Activated CD4-positive, alpha-beta T cell treated with anti-CD3 and anti-CD28 coated beads, Interleukin-2, amount 50 U/mL, for 4 hours (primary cell): ENCODE measurements at places on chromosomes 7 and 10.

- peak; percentile 6 for DNase-seq
Observed at GRCh38 chr10:50511492-50512213, 112.1 kb downstream of the SGMS1 start.

DNA sequence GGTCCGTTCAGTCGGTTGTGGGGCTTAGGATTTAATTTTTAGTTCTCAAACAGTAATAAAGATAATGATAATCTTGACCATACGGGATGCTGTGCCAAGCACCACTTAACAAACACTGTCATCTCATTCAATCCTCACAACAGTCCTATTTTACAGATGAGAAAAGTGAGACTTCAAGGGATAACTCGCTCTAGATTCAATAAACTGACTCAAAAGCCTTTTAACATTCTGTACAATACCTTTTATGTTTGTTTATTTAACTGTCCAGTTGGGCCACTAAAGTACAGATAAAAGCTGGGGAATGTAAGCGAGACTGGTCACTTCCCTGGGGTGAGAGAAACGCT, 437 bp upstream of the CFAP69 start:
- DNase-seq = no peak

DNA sequence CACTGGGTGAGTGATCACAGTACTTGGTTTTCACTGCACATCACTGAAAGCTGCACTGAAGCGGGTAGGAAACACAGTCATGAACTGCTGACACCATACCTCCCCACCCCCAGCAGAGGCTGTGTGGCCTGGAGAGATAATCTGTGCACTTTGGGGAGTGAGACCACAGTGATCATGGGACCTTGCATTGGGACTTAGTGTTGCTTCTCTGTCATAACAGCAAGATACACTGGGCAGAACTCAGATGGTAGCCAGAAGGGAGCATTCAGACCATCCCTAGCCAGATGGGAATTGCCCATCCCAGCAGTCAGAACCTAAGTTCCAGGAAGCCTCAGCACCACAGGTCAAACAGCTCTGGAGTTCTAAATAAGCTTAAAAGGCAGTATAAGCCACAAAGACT, 346.4 kb upstream of the TMEM229A start:
- DNase-seq = no peak

GRCh38 chr7:66921396-66921917, 432 bp downstream of the TMEM248 start:
- DNase-seq = no peak

- no peak for DNase-seq
Observed at GRCh38 chr7:144821067-144821466, 14.8 kb downstream of the TPK1 start.

- DNase-seq = no peak
Observed at GRCh38 chr10:48199580-48200377, 74.7 kb downstream of the FRMPD2 start.

DNA sequence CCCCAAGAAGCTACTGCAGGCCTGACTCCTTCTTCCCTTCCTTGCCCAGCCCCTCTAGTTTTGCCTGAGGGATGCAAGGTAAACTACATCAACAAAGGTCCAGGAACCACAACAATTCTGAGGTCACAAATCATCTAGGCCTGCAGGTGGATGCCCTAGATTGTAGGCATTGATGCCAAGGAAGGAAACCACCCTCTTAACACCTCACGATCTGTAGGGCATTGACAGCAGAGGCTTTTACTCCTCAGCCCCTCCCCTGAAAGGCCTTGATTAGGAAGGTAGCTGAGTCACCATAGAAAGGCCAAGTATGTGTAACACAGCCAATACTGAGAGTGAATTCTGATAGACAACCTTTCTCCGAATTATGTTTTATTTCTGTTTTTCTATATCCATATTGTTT, 46.7 kb upstream of the FAM3C start:
- DNase-seq = no peak

DNA sequence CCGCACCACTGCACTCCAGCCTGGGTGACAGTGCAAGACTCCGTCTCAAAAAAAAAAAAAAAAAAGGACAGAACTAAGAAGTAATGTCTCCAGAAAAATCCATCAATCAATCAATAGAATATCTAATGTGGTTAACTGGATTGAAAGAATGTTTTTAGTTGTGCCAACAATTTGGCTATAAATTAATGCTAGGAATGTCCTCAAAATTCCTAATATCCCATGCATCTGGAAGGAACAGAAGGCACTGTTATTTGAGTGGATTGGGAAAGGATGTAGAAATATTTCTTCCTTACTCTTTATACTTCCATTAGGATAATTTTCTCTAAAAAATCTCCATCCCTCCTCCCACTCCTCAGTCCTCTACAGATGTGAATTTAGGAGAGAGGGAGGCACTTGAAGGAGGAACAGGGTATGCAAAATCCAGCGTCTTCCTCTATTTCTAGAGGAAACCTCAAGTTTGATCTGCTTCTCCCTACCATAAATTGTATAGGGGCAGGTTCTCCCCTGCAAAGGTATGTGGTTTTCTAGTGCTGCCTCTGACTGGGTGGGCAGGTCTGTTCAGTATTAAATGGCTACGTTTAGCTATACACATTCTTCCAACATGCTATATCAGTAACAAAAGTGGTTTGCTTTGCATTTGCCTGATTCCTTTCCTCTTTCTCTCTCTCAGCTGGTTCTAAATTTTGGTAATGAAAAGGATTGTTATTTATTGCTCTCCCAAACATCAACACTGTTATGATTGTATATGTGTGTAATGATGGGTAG, 54.1 kb downstream of the RNLS start:
- DNase-seq = no peak

- DNase-seq = no peak
Observed at GRCh38 chr10:71127773-71128172, 84.6 kb upstream of the UNC5B start.

- no peak for DNase-seq
Observed at GRCh38 chr10:33293531-33294170, 40.8 kb downstream of the NRP1 start.

DNA sequence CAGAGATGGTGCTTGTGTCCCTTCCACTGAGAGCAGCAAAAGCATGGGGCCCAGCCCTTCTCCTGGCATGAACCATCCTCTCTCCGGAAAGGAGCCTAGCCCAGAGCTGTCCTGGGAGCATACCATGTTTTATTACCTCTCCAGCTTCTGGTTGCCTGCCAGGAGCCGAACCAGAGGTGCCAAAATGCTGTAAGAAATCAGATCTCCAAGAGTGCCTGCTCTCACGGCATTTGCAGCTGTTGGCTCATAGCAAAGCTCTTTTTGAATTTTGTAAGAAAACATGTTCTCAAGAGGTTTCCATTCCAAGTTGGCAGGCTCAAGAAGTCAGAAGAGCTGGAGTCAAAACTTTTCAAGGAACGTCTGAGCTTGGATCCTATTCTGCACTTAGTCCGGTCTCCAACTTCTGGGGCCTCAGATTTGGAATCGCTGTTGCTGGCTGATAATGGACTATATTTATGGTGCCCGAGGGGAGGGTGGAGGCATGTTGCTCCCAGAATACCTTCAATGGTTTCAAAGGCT, 211.7 kb upstream of the MKI67 start:
- no peak for DNase-seq

DNA sequence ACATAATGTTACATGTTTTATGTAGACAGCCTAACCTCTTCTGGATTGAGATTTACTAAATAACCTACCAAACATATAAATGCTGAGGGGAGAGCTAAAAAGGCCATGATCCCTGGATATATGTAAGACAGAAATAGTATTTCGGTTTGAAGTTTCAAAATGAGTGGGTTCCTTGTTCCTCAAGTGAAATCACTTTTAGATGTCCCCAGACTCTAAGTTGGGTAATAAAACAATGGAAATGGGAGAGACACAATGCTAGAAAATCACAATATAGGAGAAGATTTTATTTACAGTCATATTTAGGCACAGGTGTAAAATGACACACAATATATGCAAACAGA, 56.5 kb downstream of the SHTN1 start:
- DNase-seq = no peak

DNA sequence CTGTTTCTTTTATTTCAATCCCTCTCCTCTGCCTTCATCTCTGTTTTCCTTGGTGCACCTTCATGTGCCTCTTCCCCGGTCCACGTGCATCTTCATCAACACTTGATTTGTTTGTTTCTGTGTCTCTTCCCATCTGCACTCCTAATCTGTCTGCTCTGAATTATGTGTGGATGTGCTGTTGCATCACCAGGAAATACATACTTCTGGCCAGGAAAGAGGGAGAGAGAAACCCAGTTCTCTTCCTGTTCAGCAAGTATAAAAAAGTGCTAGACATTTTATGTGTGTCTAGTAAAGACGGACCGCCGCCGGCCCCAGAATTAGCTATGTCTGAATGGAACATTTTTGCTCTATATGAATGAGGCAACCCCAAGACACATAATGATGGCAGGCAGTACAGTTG, 93.8 kb downstream of the CALD1 start:
- DNase-seq = no peak

DNA sequence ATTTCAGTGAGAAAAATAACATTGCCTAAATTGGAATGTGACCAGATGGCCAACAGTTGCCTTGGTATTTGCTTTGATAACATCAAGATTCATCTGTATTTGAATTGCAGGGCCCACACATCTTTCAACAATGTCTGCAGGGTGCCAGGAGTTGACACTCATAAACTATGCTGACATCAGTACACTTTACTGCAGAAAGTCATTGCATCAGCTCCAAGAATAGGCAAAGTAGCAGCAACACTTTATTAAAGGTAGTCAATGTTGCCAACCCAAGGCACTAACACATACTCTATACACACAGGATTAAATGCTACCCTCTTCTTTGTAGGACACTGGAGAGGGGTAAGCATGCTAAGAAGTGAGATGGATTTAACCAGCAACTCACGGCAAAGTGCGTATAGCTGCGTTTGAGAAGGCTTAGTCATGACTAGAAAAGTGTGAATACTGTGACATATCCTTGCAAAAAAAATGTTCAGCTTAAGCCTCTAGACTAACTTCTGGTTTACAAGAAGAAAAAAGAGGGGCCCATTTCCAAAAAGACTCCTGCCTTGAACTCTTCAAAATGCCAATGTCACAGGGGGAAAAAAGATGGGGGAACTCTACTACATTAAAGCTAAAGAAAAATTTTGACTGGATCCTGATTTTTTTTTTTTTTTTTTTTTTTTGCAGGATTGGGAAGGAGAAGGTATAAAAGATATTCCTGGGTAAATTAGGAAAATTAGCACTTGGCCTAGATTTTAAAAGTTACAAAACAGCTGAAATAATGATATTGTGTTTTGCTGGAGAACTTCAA, 2.2 kb downstream of the BBIP1 start:
- no peak for DNase-seq

GRCh38 chr10:86385806-86386205, 19.2 kb upstream of the GRID1 start:
- no peak for DNase-seq

GRCh38 chr7:124686543-124687171, 78.9 kb downstream of the GPR37 start:
- DNase-seq = no peak

DNA sequence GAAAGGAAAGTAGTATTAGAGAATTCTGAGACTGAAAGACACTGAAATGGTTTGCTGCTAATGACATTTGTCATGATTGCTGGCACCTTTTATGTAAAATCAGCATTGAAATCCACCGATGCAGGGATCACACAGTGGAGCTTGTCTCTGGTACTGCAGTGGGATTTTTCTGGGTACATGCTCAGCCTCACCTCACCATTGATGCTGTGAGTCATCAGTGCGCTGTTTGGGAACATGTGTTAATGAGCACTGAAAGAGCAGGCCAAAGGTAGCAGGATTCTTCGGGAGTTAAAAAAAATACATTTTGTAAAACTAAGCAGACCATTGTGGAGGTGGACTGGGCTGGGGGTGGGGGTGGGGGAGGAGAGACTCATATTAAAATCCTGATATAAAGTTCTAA, 174.9 kb downstream of the CREB5 start:
- no peak for DNase-seq
